GM23338 (cell line): ENCODE measurements at places on chromosomes 5 and 9.

DNA sequence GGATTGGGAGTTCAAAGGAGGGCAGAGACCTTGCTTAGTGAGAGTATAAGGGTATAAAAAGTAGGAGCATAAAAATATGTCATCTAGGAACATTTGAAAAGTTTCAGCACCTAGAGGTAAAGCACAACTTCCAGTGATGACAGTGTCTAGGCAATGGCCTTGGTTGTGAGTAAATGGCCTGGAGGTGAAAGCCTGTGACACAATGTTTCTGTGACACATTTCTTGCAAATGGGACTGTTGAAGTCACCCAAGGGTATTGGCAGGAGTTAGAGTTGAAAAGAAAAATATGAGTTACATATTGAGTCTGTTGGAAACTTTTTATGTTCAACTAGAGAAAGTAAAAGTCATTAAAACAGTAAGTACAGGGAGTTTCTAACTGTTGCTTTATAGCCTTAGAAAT lies 14.8 kb downstream of the C5orf47 start:
- H3K27me3 ChIP-seq: no peaks in the 10 kb centered on the region
- H3K36me3 ChIP-seq: no peaks in the 10 kb centered on the region
- no peak for DNase-seq
- no peak overlapping the region for H3K4me3 ChIP-seq

DNA sequence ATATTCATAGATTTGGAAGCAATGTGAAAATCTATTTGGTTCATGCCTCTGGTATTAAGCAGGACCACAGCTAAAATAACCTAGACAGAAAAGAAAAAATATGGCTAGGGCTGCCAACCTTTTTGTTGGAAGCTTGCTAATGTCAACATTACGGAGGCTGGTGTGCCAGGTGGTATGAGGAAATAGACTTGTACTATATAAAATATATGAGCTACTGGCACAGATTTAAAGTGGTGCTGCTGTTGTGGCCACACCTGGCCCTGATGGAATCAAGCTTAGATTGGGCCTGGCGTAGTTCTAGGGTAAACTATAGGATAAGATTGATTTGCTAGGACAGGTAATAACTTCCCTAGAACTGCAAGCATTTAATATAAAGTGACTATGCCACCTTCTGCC lies 10.6 kb upstream of the PARP8 start:
- no peaks in the 10 kb centered on the region for H3K36me3 ChIP-seq
- no peak for DNase-seq
- no peaks in the 10 kb centered on the region for H3K27me3 ChIP-seq
- H3K4me1 ChIP-seq: no peaks in the 10 kb centered on the region
- no peak overlapping the region for H3K27ac ChIP-seq

- no peaks in the 10 kb centered on the region for H3K27me3 ChIP-seq
- DNase-seq: peak; percentile 13
- H3K36me3 ChIP-seq: no peaks in the 10 kb centered on the region
- H3K27ac ChIP-seq: no peak overlapping the region
- H3K4me1 ChIP-seq: no peaks in the 10 kb centered on the region
- H3K4me3 ChIP-seq: no peak overlapping the region
Measured at GRCh38 chr5:37552770-37553719, 173.9 kb downstream of the WDR70 start.

DNA sequence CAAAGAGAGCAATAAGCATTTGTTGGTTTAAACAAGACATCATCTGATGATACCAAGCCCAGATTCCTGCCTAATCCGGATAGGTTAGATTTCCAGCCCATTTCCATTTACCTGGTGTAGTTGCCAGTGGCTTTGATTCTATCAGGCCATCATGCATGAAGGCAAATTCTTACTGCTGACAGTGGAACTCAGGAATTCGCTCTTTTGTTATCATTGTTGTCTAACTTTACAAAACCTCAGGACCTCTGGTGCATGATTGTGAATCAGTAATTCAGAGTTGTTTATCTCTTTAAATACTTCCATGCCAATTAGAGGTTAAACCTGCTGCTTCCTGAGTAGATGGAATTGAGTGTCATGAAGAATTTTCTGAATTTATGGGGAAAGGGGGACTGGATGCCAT lies 76.5 kb downstream of the C9orf152 start:
- no peak overlapping the region for H3K4me3 ChIP-seq
- no peaks in the 10 kb centered on the region for H3K27me3 ChIP-seq
- DNase-seq: peak; percentile 75
- peak overlapping the region; percentile 91 for H3K27ac ChIP-seq

GRCh38 chr5:151270599-151270998 lies 17.6 kb downstream of the GM2A start:
- no peak overlapping the region for H3K4me3 ChIP-seq
- H3K36me3 ChIP-seq: peaks cover 5% of the 10 kb centered on the region; the same call in 1 of the 2 replicates
- no peak overlapping the region for H3K27ac ChIP-seq
